Stimulated activated CD4-positive, alpha-beta T cell treated with anti-CD3 and anti-CD28 coated beads, TNF-alpha, amount 100 ng/mL, for 24 hours (primary cell): ENCODE measurements at places on chromosomes 1 and 21.
A peak's percentile ranks its signal among the peaks of the same experiment; 100 is the strongest.

DNA sequence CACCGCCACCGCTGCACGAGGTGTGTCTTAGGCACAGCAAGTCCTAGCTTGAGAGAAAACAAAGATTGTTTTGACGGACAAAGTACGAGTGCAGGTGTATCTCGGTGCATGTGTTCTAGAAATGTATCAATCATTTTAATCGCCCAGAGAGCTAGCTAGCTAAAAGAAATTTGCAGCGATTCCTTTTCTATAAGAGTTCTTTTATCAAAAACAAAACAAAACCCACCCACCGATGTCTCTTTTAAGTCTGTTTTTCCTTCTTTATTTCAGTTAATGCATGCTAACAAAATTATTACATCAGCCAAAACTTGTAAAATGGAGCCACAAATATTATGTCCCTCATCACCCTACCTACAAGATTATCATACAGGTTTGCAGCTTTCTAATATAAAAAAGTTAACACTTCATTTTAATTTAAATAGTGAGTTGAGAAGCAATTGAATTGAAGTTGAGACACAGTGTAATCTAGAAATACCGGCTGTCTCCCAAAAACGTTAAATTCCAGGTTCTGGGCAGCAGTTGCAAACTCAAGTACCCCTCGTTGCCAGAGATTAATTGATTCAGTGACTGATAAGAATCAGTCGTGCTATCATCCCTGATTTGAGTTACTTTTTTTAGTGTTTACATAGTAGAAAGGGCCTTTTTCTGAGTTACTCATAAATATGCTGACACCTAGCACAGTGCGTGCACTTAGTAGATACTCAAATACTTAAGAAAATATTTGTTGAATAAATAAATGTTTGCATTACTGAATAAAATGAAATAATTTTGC, 1.5 kb upstream of the SYDE2 start:
- DNase-seq, result no peak

GRCh38 chr1:202888221-202888530, 773 bp downstream of the RABIF start:
- no peak for DNase-seq

GRCh38 chr1:223454959-223455358, 61.7 kb downstream of the CCDC185 start:
- DNase-seq, result no peak

GRCh38 chr1:37089750-37090149, 55.4 kb upstream of the GRIK3 start:
- no peak for DNase-seq

DNA sequence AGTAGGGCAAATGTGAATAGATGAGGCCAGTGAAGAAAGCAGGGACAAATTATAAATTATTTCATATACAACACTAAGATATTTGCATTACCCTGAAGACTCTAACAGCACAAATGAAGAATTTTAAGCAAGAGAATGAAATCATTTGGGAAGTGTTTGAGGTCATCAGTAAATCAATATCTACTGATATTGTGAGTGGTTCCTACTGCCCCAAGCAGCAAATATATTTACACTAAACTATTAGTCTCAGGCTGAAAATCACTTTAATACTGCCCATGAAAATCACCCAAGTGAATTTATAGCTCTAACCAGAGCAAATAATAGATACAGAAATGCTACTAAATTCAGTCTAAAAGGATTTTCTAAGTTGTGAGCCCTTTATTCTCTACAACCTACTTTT, 163.6 kb downstream of the KCNT2 start:
- no peak for DNase-seq

DNA sequence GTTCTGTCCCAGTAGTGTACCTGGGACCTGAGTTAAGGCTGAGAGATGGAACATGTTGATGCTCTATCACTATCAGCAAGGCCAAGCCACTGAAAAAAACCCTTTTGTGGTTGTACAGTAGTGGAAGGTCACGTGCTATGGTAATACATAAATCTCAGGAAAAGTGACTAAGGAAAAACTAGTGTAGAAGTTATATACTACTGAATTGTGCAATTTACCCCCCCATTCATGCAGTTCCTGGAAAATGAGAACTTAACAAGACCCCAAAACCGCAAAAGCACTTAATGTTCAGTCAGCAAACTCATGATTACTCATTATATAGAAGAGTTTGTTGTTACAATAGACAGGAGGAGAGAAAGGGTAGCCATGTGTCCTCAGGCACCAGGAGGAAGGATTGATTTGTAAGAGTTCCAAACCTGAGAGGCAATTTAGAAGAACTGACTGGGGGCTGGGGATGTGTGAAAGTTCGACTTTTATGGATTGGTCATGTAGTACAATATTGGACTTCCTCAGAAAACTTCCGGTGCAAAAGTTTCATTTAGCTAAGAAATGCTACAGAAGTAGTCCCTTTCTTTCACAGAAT, 91.6 kb downstream of the RGL1 start:
- DNase-seq, result no peak

- DNase-seq, result no peak
Measured at GRCh38 chr1:246281639-246282038, 225.4 kb downstream of the SMYD3 start.

GRCh38 chr21:44088401-44088780, 18.8 kb upstream of the PWP2 start:
- no peak for DNase-seq

DNA sequence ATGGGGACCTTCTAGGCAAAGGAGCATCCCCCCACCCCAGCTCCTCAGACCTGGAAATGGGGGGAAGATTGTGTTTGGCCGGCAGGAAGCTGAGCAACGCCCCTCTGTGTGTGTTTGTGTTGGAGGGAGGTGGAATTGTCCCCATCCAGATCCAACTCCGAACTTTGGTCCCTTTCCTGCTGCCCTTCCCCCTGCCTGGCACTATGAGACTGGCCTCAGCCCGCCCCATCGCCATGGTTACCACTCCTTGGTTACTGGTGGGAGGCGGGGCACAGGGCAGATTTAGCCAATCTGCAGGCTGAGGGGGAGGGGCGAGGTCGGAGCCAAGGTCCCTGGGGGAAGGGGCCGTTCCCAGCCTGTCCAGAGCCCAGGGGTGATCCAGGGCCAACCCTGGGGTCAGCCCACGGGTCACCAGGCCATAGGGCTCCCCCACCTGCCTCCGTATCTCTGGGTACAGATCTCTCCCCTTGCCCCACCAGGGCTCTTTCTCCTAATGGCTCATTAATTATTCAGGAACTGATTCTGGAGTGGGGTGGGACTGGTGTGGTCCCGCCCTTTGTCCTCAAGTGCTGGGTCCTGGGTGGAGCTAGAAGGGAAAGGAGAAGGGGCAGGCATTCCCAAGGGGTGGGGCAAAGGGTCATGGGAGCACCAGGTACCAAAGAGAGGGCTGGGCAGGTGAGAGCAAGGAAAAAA, 15.2 kb downstream of the PTPRF start:
- DNase-seq, result no peak

- DNase-seq, result no peak
Measured at GRCh38 chr21:39430954-39431353, 14.6 kb downstream of the LCA5L start.

DNA sequence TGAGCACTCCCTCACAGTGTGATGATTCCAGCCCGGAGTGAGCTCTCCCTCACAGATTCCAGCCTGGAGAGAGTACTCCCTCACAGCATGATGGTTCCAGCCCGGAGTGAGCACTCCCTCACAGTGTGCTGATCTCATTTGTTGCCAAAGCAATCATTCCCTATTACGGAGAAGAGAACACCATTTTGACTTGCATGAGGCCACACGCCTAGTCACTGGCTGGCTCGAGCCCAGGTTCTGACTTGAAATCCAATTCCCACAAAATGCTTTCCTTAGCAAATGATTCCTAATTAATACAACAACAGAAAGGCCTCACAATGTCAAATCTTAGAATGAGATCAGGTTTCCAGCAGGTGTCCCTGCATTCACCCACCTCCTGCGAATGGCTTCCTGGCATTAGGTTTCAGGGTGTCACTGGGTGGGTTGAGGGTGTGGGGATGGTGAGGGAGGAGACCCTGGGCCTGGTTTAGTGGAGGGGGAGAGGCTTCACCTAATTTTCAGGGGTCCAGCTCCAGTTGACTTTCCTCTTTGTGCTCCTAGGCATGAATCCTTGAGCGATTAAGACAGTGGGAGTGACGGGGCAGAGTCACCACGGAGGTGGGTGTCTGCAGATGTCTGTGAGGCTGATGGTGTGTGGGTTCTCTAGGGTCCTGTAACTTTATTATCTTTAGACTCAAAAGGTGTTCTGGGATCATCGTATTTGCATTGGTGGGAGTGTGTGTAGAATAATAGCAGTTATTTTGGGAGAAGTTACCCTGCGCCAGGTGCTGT, 158.5 kb downstream of the KCNJ6 start:
- DNase-seq, result no peak

- no peak for DNase-seq
Measured at GRCh38 chr1:40399984-40400704, 26.6 kb downstream of the SMAP2 start.

- DNase-seq, result no peak
Measured at GRCh38 chr1:233473549-233474204, 140.2 kb upstream of the KCNK1 start.

GRCh38 chr1:59018860-59019259, 235.0 kb upstream of the JUN start:
- DNase-seq, result no peak

GRCh38 chr1:17892225-17892624, 137.1 kb downstream of the ACTL8 start:
- DNase-seq, result no peak

- DNase-seq, result peak; percentile 20
Measured at GRCh38 chr1:39919545-39919944, 17.8 kb upstream of the MYCL start.

- DNase-seq, result no peak
Measured at GRCh38 chr1:7315946-7316345, 455.1 kb upstream of the VAMP3 start.

DNA sequence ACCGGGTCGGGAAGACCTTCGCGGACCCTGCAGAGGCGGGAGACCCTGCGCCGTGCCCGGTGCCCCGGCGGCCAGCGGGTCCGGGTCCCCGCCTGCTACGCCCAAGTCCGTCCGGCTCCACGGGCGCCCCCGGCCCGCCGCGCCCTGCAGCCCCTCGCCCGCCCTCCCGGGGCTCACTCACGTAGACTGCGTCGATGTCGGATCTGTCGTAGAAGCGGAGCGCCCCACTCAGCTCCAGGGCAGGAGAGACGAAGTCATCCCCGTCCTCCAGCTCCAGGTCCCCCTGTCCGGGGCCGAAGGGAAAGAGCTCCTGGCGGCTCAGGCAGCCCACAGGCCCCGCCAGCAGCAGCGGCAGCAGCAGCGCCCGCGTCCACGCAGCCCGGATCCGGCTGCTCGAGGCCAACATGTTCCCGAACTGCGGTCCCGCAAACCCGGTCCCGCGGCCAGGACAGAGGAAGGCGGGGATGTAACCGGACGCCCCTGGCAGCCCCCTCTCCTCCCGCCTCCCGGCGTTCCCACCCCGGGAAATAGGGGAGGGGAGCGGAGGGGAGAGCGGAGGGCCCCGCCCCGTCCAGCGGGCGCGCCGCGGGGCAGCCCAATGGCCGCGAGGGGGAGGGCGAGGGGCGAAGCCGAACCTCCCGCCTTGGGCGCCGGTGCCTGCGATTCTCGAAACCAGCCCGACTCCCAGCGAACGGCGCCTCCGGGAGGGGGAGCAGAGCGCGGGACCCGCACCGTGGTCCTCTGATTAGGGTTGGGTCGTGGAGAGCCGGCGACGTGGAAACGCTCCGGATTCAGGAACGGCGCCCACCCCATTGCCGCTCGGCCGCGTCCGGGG, at the start of gene NID1:
NID1 (minus strand) TSS at position 417 of the 835 bp plus-strand sequence; CDS start at position 406, 11 bp downstream.
- DNase-seq, result peak; percentile 14

DNA sequence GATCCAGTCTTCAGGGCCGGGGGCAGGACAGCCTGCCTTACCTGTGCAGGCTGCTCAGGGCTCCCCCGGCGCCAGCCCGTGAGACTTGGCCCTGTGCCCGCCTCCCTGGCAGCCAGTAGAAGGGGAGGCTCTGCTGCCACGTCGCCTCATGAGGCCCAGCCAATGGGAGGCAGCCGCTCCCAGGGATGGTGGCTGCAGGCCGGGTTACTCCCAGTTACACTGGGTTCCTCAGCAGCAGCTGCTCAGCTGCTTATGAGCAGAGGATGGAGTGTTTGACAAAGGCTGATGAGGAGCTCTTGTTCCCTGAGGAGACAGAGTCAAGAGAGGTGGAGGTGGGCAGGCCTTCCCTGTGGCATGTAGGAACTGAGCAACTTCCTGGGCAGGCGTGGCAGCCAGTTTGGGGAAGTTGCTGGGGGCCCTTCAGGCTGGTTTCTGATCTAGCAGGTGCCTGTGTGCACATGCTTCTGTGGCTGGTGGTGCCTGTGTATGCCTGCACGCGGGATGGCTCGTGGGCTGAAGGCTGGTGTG, 5.5 kb downstream of the MFSD2A start:
- DNase-seq, result no peak

GRCh38 chr1:36876990-36877389, 157.3 kb downstream of the GRIK3 start:
- no peak for DNase-seq
